ENCODE measurements at places on chromosomes 11 and 22. TPM values are rescaled to one million over a fixed set of nuclear protein-coding genes. Genes with fewer than 3 reads are reported as not detected.

GRCh38 chr22:39592081-39593065 is 21.8 kb downstream of the CACNA1I start:
- no peak overlapping the region for H3K27ac ChIP-seq
- peak; percentile 80 for DNase-seq
- H3K4me1 ChIP-seq: peaks cover 10% of the 10 kb centered on the region
- H3K36me3 ChIP-seq: no peaks in the 10 kb centered on the region

The MUC5B gene
- not detected for total RNA-seq

- no peaks in the 10 kb centered on the region for H3K36me3 ChIP-seq
- H3K27me3 ChIP-seq: no peaks in the 10 kb centered on the region
- H3K4me1 ChIP-seq: peaks cover 16% of the 10 kb centered on the region
- H3K27ac ChIP-seq: no peak overlapping the region
- H3K4me3 ChIP-seq: no peak overlapping the region
Measured at GRCh38 chr22:46834021-46834737, 71.7 kb downstream of the TBC1D22A start.

The CHKA gene
- 4.5 TPM for total RNA-seq

The DERL3 gene
- 0.18 TPM for total RNA-seq

The SEC14L2 gene
- total RNA-seq: 54.8 TPM

The SCARF2 gene
- total RNA-seq: 3.4 TPM

- H3K36me3 ChIP-seq: no peaks in the 10 kb centered on the region
- peak; percentile 92 for DNase-seq
- H3K27me3 ChIP-seq: peaks cover 11% of the 10 kb centered on the region
- H3K4me1 ChIP-seq: no peaks in the 10 kb centered on the region
Measured at GRCh38 chr22:36644333-36644757, 59.2 kb downstream of the CACNG2 start.

- no peak overlapping the region for H3K27ac ChIP-seq
- H3K36me3 ChIP-seq: no peaks in the 10 kb centered on the region
Measured at GRCh38 chr22:47691152-47691895, 928.9 kb downstream of the TBC1D22A start.

- no peaks in the 10 kb centered on the region for H3K27me3 ChIP-seq
- no peak for DNase-seq
- no peaks in the 10 kb centered on the region for H3K36me3 ChIP-seq
- H3K27ac ChIP-seq: no peak overlapping the region
- H3K4me3 ChIP-seq: no peak overlapping the region
Measured at GRCh38 chr11:106288822-106289387, 211.4 kb downstream of the AASDHPPT start.

DNA sequence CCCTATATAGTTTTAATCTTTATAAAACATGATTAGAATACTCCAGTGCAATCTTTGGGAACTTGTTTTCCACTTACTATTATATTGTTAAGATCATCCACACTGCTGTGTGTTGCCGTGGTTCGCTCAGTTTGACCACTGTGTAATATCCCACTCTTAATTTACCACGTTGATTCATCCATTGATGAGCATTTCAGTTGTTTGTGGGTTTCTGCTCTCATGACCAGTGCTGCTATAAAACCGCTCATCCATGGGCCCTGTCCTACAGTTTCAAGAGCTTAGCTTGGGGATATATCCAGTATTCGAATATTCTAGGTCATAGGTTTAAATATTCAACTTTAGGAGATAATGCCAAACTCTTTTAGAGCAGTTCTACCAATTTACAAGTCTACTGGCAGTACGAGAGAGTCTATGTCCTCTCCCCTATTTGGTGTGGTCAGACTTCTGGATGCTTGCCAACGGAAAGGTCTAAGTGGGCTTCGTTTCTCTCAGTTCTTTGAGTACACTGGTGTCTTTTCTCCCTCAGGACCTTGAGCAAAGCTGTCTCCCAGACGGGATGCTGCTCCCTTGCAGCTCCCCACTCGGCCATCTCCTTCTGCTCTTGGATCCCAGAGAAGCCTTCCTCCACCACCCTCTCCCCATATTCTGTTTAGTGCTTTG is 94.9 kb upstream of the ALX4 start:
- H3K27ac ChIP-seq: no peak overlapping the region
- H3K4me1 ChIP-seq: no peaks in the 10 kb centered on the region
- peaks cover 8% of the 10 kb centered on the region for H3K27me3 ChIP-seq
- no peak for DNase-seq
- no peak overlapping the region for H3K4me3 ChIP-seq
- H3K36me3 ChIP-seq: no peaks in the 10 kb centered on the region

- H3K4me3 ChIP-seq: no peak overlapping the region
- H3K27me3 ChIP-seq: no peaks in the 10 kb centered on the region
- DNase-seq: no peak
Measured at GRCh38 chr11:102322560-102322959, 5.3 kb downstream of the BIRC3 start.

- H3K36me3 ChIP-seq: peaks cover 5% of the 10 kb centered on the region
- H3K4me1 ChIP-seq: peaks cover 18% of the 10 kb centered on the region
- no peak overlapping the region for H3K27ac ChIP-seq
- no peak for DNase-seq
- no peak overlapping the region for H3K4me3 ChIP-seq
Measured at GRCh38 chr22:29095459-29095858, 22.6 kb downstream of the KREMEN1 start.

The MMP12 gene
- total RNA-seq: not detected

The PIWIL4 gene
- total RNA-seq: 0.56 TPM

DNA sequence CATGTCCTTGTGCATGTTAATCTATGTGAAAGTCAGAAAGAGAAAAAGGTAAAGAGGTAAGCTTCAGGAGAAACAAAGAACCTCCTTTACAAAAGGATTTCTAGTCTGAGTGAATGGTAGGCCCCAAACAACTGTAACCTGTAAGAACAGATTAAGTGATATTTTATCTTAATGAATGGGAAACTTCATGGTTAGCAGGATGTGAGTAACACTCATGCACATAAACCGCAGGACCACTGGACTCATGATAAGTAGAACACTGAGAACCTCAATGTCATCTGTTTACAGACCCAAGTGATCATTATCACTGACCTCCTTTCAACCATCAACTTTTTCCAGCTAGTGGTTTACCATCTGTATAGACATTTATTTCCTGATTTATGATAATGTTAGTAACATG is 19.9 kb downstream of the OR8G5 start:
- H3K27me3 ChIP-seq: no peaks in the 10 kb centered on the region
- no peak overlapping the region for H3K27ac ChIP-seq
- DNase-seq: peak; percentile 82
- peaks cover 3% of the 10 kb centered on the region for H3K4me1 ChIP-seq
- H3K4me3 ChIP-seq: no peak overlapping the region

All from IMR-90 (cell line).